ENCODE measurements at places on chromosomes 6 and 20.

DNA sequence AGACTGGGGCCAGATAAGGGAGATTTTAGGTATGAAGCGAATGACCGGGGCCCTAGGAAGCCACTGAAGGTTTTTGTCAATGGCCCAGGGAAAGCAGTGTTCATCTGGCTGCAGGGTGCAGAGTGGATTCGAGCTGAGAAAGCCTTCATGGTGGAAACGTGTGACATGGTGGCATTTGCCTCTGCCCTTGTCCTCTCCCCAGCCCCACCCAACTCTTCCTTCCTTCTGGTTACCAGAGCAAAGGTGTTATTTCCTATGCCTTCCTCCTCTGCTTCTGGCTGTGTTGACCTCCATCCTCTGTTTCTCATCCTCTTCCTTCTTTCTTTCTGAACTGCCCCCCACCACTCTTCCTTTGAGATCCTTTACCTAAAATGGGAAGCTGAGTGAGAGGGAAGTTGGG is 195.1 kb upstream of the SUPT3H start:
- no peak for DNase-seq

- DNase-seq, result no peak
Observed at GRCh38 chr6:153927867-153928266, 111.2 kb upstream of the OPRM1 start.

DNA sequence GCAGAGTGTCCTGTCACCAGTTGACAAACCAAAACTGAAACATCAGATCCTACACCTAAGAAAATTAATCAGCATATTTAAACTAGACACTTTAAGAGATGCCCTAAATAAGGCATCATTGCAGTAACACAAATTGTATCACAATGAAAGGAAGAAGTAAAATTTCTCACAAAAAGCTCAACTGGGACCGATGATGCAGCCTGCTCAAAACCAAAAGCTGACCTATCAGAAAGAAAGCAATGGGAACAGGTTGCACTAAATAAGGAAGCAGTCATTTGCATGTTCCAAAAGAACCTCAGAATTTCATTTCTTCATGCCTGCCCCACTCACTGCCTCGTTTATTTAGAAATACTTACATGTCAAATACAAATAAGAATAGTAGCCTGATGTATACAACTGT is 12.1 kb downstream of the HIVEP2 start:
- no peak for DNase-seq

DNA sequence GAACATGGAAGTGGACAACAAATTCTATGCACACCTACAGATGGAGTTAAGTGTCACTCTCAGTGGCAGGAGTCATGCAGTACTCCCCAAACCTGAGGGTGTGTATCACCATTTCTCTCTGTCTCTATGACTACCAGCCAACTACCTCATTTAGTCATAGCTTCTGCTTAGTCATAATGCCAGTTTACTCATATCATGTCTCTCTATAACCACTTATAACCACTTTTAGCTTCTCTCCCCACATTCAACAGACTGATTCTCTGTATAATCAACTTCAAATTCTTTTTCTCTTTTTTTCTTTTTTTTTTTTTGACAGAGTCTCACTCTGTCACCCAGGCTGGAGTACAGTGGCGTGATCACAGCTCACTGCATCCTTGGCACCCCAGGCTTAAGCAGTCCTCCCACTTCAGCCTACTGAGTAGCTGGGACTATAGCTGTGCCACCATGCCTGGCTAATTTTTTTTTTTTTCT is 13.8 kb upstream of the GTF3C6 start:
- no peak for DNase-seq

DNA sequence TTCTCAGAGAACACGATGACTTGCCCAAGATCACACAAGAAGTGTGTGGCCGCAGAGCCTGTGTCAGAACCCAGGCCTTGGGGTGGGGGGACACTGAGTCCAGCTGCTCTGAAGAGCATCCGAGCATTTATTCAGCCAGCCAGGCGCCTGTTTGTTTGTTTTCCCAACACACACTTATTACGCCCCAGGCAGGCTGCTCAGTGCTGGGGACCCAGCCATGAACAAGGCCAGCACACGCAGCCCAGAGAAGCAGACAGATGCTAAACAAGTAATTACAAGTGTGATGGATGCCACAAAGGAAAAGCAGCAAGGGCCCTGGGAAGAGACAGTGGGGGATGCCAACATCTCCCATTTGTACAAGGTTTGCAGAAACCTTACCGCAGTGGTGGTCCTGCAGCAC is 19.4 kb upstream of the SIRPA start:
- no peak for DNase-seq

DNA sequence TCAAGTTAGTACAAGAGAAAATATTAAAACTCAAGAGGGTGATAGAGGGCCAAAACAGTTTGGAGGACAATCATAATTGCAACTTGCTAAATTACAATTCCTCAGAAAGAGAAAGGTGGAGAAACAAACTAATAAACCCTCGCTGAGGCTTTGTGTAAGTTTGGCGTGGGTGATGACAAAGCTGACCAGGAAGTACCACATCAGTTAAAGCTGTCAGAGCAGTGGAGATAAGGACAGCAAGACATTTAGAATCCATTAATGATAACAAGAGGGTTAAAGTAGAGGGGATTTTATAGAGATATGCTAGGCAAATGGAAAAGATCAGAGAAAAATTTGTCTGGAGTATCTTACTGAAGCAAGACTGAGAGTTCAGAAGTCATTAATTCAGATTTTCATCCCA is 334.4 kb downstream of the TFAP2B start:
- DNase-seq, result no peak

GRCh38 chr6:11224252-11224965 is 8.1 kb downstream of the NEDD9 start:
- DNase-seq, result peak; percentile 72

- DNase-seq, result no peak
Observed at GRCh38 chr6:3506751-3507383, 50.0 kb upstream of the SLC22A23 start.

GRCh38 chr6:30490026-30490876 is 942 bp downstream of the HLA-E start:
- peak; percentile 90 for DNase-seq

DNA sequence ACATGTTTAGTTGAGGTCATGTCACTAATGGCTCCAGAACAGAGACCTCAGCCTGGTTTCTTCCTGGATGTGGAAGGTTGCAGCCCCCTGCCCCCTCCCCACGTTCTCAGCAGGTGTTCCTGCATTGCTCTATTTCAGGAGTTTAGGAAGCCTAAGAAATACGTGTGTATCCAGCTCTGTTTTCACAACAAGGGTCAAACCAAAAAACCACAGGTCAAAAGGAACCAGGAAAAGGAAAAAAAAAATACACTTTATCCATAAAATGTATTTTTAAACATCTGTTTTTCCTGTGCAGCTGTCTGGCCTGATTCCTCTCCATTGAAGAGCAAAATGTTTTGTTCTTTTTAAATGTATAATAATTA is 107.9 kb upstream of the PLEKHG1 start:
- no peak for DNase-seq

DNA sequence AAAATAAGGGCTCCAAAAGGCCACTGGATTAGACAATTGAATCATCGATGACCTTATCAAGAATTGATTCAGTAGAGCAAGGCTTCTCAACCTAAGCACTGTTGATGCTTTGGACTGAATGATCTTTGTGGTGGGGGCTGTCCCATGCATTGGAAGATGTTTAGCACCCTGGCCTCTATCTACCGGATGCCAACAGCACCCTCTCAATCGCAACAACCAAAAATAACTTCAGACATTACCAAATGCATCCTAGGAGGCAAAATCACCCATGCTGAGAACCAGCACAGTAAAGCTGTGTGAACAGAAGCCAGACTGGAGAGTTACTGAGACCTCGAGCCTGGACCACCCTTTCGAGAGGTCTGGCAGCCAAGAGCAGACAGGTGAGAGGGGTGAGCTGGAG is 67.5 kb downstream of the TBC1D7 start:
- DNase-seq, result no peak

DNA sequence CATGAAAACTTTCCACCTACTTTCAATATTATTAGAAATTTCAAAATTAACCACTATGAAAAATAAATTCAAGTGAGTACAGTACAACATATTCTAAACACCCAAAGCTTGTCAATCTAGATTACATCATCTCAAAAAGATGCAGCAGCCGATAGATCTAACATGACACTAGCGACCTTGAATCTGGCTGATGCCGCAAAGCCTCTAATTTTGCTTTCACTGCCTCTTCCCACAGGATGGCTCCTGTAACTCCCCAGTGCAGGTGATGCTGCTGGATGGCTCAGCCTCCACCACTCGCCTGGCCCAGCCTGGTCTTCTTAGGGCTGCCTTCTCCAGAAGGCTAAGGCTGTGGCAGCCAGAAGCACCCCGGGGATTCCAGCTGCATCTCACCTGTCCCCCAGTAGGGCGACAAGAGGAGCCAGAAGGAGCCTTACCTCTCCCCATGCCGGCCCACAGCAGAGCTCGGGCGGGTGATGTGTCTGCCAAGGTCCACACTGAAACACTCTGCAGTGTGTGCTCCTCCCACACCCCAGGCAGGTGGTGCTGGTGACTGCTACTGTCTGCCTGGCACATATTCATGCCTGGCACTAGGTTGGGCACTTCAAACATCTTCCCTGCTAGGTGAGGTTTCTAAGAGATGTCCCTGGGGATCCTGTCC is 82.1 kb downstream of the SLC23A2 start:
- DNase-seq, result no peak

GRCh38 chr6:160462551-160463109 is 114.5 kb downstream of the SLC22A3 start:
- peak; percentile 77 for DNase-seq

GRCh38 chr6:6927521-6928361 is 180.0 kb upstream of the RREB1 start:
- no peak for DNase-seq

- DNase-seq, result no peak
Observed at GRCh38 chr6:71489736-71490135, 201.1 kb downstream of the OGFRL1 start.

GRCh38 chr6:67362976-67363375 is 1272.1 kb upstream of the ADGRB3 start:
- no peak for DNase-seq

- no peak for DNase-seq
Observed at GRCh38 chr20:19701429-19701828, 56.6 kb upstream of the RIN2 start.

- no peak for DNase-seq
Observed at GRCh38 chr20:62641321-62642050, 817 bp upstream of the SLCO4A1 start.

DNA sequence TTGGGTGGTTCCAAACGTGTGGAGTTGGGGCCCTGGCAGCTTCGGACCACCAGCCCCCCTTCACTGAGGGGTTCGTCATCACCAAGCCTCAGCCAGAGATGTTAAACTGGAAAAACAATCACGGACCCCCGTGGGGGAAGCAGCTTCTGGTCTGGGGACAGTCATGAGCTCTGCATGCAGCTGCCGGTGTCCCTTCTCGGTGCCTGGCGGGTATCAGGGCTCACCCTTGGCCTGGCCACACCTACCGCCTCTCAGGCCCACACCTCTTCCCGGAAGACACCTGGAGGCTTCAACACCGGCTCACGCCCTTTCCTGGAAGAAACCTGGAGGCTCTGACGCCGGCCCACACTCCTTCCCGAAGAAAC is 77.8 kb upstream of the BHLHE23 start:
- peak; percentile 16 for DNase-seq

- peak; percentile 72 for DNase-seq
Observed at GRCh38 chr20:38873050-38873581, 53.1 kb upstream of the FAM83D start.

GRCh38 chr6:12138381-12138780 is 126.3 kb downstream of the HIVEP1 start:
- DNase-seq, result peak; percentile 77

DNA sequence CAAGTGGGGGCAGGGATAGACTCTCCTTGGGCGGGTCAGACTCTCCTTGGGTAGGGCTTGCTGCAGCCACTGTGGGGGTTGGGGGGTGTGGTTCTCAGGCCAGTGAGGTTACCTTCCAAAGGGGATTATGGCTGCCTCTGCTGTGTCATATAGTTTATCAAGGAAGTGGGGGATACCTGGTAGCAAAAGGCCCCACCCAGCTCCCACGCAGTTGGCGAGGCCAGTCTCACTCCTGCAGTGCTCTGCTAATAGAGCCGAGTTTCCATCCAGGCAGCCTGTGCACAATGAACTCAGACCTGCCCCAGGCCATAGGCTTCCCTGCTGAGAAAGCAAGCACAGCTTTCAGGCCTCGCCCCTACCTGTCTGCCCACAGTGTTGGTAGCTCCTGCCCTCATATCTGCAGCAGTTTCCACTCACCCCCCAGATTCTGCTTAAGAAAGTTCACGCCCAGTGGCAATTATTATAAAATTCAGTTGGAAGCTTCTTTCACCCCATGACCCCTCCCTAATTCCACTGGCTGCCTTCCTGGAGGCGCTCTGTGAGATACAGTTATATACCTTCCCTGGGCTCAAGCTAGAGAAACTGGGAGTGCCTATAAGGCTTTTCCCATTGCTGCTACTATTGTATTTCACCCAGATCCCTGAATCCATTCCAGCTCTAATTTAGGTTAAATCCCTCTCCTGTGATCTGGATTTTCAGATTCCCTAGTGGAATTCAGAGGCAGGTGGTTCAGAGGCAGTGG is 56.1 kb downstream of the HDDC2 start:
- no peak for DNase-seq

GRCh38 chr6:131303338-131303930 is 168.2 kb downstream of the AKAP7 start:
- no peak for DNase-seq

DNA sequence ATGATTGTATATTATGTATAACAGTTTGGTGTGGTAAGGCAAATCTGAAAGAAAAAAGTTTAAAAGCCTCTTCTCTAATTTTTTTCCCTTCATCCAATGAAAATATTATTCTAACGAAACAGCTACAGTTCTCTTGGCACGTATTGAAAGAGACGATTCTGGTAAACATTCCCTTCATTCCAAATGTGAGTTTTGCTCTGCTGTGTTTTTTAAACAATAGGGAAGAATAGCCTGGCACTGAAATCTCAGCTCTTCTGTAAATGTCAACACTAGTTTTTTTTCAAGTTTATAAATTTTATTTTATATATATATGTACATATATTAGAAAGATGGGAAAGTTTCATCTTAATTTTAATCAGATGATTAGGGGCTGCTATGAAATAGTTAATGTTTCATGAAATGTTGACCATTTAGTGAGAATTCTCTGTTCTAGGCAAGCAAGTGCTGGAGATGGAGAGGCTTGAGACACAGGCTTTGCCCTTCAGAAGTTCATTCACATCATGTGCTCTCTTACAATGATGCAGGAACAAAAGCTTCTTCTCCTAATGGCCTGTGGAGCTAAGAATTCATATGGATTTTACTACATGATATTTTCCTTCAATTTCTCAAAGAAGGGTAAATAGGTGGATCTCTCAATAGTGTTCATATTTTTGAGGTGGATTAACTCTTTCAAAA is 4.1 kb downstream of the PAQR8 start:
- no peak for DNase-seq

GRCh38 chr6:75206576-75207342 is 906 bp upstream of the COL12A1 start:
- no peak for DNase-seq

DNA sequence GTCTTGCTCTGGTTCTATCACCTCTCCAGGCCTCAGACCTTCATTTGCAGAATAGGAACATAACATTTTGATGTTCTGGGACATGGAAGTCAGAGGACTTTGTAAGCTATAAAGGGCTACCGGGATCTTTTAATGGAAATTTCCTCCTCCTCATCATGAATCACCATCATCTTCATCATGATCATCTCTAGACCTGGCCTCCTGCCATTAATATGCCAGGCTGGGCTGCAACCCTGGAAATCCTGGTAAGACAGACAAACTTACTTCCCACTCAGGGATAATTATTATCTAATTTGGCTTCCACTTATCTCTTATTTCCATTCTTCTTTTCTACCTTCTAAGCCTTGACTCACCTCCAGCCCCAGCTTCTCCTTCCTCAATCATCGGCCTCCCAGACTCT is 41.0 kb upstream of the MRPS18A start:
- no peak for DNase-seq

- DNase-seq, result no peak
Observed at GRCh38 chr20:13638162-13638495, 603 bp downstream of the TASP1 start.
